ENCODE measurements at places on chromosomes 6 and 20.

GRCh38 chr20:56625837-56626236, 3.3 kb upstream of the TFAP2C start:
- DNase-seq, result no peak

DNA sequence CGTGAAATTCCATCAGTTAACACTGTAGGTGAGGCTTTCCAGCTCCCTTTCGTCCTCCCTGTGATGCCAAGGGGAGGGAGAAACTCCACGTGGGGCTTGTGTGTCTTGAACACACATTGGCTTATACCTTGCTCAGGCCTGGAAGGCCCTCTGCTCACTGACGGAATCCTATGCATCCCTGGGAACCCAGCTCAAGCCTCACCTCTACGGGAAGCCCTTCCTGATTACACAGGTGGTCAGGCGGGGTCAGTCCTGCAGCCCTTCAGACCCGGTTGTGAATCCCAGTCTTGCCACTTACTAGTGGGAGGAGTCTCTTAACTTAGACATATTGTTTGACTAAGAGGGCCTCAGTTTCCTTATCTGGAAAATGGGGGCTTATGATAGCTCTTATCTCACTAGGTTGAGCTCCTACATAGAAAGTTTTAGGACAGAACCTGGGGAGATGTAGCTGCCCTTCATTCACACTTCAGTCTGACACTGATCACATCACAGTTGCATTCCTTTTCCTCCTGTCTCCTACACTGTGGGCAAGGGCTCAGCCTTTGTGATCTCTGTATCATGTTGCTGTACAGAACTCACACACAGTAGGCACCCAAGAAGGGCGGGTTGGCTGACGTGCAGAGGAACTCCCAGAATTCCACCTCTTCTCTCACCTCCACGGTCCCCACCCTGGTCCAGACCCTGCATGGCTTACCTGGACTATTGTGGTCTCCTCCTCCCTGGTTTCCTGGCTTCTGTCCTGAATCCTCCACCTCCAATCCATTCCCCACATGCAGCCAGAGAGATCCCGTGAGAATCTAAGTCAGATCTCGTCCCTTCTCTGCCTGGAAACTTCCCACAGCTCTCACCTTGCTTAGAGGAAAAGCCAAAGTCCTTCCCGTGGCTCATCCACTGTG, 129.6 kb downstream of the CEBPB start:
- DNase-seq, result no peak

GRCh38 chr6:89310929-89311328, 4.2 kb downstream of the GABRR2 start:
- DNase-seq, result no peak

DNA sequence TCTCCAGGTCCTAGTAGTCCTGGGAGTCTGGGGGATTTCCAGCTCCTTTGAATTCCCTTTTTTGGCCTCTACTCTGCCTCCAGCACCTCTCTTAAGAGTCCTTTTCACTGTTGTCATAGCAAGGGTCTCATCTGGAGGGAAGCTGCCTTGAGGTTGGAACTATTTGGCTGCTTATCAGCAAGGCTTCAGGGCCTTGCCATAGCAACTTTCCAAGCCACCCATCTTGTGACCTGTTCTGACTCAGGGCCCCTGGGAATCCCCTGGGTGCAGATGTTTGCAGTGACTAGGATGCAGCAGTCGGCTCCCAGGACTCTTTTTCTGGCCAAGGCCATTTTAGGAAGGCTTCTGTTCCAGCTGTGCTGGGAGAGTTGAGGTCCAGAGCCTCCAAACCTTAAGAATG, 12.4 kb downstream of the PKIG start:
- DNase-seq, result no peak

DNA sequence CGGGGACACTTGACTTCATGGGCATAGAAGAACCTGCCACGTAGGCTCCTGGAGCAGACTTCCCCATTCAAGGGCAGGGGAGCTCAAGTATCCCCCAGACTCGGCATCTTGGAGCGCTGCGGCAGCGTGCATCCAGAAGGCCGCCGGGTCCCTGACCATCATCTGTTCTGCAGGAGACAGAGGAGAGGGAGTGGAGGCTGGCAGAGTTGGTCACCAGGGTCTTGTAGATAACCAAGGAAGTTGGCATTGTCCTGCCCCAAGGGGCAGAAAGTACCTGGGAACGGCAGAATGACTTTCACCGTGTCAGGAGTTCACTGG, 82.8 kb downstream of the TCP11 start:
- no peak for DNase-seq

GRCh38 chr20:2255926-2256531, 39.8 kb upstream of the TGM3 start:
- no peak for DNase-seq

GRCh38 chr6:133809406-133809805, 79.5 kb upstream of the TCF21 start:
- DNase-seq, result no peak

- DNase-seq, result no peak
These were observed 3.2 kb upstream of the LGSN start for GRCh38 chr6:63322981-63323380.

- DNase-seq, result no peak
These were observed 3.2 kb upstream of the ANKRD60 start for GRCh38 chr20:58231683-58232082.
